Activated T-cell treated with anti-CD3 and anti-CD28 coated beads, Interleukin-2, amount 50 U/mL, for 24 hours (primary cell): ENCODE measurements at places on chromosomes 4 and X.
A peak's percentile ranks its signal among the peaks of the same experiment; 100 is the strongest.

DNA sequence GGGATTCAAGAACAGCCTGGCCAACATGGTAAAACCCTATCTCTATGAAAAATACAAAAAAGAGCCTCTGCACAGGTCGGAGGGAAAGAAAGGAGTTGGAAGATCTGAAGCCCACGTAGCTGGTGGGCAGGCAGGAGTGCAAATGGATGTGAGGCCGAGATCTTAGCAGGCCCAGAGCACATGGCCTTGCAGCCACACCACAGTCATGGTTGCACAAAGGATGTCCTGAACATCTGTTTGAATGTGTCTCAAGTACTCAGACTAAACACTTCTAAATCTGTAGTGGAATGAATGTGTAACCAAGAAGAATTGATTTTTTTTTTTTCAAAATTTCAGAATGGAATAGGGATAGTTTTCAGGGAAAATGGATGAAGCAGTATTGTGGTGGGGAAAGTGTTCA is 10.8 kb downstream of the CA5B start:
- no peak for DNase-seq
- H3K27me3 ChIP-seq, result no peaks in the 10 kb centered on the region
- peaks cover 28% of the 10 kb centered on the region for H3K36me3 ChIP-seq

DNA sequence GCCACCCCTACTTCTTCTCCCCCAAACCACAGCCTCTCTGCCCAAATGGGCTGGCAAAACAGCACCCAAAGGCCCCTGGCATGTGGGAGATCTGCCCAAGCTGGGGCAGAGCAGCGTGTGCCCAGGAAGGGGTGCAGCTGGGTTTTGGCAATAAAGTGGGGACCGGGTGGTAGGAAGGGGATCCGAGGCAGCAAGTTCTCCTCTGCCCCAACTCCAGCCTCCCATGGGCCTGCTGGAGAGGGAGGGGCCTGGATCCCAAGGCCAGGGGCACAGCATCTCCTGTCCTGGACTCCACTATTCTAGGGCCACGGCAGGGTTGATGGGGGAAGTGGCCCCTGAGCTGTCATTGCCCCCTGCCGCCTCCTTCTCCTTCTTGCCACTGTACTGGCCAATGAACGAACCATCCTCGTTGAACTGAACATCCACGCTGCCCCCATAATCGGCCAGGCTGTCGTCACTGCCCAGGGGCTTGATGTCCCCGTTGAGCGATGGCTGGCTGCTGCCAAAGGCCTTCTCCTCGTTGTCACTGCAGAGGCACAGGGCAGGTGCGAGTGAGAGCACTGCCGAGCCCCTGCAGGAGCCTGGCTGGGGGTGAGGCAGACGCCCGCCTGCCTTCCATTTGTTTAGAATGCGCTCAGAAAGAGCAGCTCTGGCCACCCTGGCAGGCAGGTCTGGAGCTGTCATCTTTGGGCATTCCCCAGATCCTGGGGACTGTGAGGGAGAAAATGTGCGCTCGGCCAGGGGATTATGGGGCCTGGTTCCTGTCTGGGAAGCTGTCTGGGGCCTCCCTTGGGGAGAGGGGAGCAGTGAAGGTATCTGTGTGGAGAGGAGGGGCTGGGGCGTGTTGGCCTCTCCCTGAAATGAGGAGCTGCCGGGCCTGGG is 23.4 kb downstream of the L1CAM start:
- H3K4me3 ChIP-seq, result no peak overlapping the region
- H3K27ac ChIP-seq, result no peak overlapping the region
- peaks cover 2% of the 10 kb centered on the region for H3K4me1 ChIP-seq
- H3K27me3 ChIP-seq, result peaks cover 37% of the 10 kb centered on the region
- DNase-seq, result no peak
- no peaks in the 10 kb centered on the region for H3K36me3 ChIP-seq

DNA sequence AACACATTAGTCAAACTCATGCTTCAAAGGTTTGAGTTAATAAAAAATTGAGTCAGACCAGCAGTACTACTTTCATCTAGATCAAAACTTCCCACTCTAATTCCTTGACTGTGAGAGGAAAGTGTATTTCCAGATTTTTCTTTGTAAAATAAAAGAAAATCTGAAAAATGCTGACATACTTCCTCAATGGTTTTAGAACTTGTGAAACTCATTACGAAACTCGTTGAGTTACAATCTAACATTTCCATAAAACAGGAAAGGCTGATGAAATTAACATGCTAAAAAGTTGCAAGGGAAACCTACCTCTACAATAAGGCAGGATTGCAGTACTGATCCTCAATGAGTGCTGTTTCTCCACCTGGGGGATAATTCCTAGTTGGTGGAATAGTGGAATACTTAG is 217.8 kb upstream of the HCCS start:
- H3K27me3 ChIP-seq, result peaks cover 3% of the 10 kb centered on the region
- H3K4me1 ChIP-seq, result no peaks in the 10 kb centered on the region
- no peak for DNase-seq
- H3K36me3 ChIP-seq, result no peaks in the 10 kb centered on the region

- no peak for DNase-seq
- H3K27ac ChIP-seq, result peak overlapping the region; percentile 95
- H3K36me3 ChIP-seq, result peaks cover 100% of the 10 kb centered on the region
- H3K4me3 ChIP-seq, result peak overlapping the region; percentile 64
- no peaks in the 10 kb centered on the region for H3K27me3 ChIP-seq
Measured at GRCh38 chr4:10095296-10095991, 21.2 kb downstream of the WDR1 start.

GRCh38 chr4:163012816-163013215 is 153.9 kb downstream of the NAF1 start:
- no peaks in the 10 kb centered on the region for H3K36me3 ChIP-seq
- DNase-seq, result no peak

GRCh38 chr4:37393321-37393720 is 148.8 kb downstream of the NWD2 start:
- H3K36me3 ChIP-seq, result no peaks in the 10 kb centered on the region
- H3K4me1 ChIP-seq, result no peaks in the 10 kb centered on the region
- H3K27me3 ChIP-seq, result peaks cover 23% of the 10 kb centered on the region
- no peak for DNase-seq

GRCh38 chr4:14478504-14478903 is 523.8 kb upstream of the CPEB2 start:
- no peaks in the 10 kb centered on the region for H3K36me3 ChIP-seq
- H3K4me3 ChIP-seq, result no peak overlapping the region
- DNase-seq, result no peak
- H3K4me1 ChIP-seq, result no peaks in the 10 kb centered on the region
- peaks cover 4% of the 10 kb centered on the region for H3K27me3 ChIP-seq
